HTR-8/SVneo (cell line): ENCODE measurements at places on chromosomes 3 and 15.

DNA sequence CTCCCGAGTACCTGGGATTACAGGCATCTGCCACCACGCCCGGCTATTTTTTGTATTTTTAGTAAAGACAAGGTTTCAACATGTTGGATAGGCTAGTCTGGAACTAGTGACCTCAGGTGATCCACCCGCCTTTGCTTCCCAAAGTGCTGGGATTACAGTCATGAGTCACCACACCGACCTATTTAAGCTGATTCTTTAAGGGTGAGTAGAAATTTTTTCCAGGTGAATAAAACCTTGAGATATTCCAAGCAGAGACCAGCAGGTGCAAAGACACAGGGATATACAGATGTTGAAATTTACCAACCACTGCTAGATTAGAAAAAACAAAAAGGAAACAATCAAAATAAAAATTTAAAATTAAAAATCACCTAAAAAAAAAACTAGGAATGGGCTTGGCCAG lies 74.4 kb upstream of the CHRNB4 start:
- no peak for DNase-seq

DNA sequence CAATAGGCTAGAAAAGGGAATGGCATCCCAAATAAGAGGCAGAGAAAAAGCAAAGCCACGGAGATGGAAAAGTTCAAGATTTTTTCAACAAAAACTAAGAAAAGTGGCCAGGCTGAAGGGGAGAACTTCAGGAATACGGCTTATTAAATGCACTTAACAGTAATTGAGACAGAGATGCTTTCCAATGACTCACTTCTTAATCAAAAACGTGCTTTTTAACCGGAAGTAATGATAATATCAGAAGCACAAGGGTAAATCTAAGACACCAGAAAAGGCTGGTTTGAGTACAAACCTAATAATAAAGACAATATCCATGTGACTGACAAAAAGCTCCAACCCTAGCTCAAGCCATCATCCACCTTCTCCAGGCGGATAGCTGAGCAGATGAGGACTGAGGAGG lies 24.8 kb upstream of the ACTC1 start:
- no peak for DNase-seq

DNA sequence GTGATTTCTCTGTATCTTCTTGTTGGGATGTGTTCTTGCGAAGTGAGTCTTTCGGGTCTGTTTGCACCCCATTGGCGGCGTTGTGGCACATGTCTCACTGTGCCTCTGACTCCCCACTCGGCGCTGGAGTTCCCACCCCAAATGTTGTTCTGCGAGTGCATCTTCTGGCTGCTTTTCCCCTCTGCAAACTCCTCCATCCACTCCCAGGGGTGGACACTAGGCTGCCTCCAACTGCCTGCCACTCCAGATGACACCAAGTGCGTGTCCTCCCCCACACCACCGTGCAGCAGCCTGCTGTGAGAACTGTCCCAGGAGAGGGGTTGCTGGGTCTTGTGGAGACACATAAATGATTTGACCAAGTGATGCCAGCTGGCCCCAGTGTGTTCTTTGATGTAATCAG lies 17.6 kb downstream of the EFCC1 start:
- no peak for DNase-seq

GRCh38 chr3:120659285-120659684 lies 22.8 kb downstream of the HGD start:
- no peak for DNase-seq

DNA sequence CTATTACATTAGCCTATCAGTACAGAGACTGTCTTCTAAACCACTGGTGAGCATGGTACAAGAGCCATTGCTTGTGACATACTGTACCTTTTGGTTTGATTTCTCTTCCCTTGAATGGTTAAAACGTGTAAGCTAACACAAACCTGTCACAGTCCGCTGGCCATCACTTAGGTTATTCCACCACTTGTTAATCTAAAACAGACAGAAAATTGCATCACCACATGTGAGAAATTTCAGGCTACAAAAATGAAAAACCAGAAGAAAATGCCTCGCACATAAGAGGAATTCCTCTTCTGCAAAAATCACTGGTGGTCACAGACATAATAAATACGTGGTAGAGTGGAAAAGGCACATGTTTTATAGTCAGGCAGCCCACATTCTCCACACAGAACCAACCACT lies 22.1 kb downstream of the PARL start:
- DNase-seq: no peak

- DNase-seq: no peak
Measured at GRCh38 chr3:19052874-19053273, 95.4 kb upstream of the KCNH8 start.

DNA sequence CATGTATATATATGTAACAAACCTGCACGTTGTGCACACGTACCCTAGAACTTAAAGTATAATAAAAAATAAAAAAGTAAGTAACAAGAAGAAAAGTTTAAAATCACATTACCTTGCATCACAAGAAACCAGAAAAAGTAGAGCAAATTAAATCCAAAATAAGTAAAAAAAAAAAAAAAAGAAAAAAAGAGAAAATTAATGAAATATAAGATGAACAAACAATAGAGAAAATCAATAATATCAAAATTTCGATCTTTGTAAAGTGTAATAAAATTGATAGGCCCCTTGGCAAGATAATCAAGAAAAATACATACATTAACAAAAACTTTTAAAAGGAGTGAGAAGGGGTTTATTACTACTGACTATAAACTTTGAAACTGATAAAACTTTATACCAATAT lies 7.4 kb upstream of the BHLHE40 start:
- no peak for DNase-seq

DNA sequence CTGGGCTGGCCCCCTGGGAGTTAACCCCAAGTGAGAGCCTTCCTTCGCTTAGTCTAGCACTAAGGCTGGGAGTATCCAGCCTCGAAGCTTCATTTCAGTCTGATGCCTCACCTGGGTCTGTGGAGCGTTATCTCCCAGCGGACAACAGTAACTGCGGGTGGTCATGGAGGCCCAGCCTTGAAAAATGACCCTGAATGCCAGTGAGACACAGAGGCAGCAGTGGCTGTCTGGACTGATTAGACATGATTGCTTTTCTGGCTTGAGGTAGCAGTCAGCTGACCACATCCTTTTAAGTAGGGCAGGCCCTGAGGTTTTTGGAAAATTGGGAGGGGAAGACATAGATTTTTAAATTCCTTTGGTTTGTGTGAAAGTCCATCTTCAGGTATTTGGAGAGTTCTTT lies 28.2 kb upstream of the TRIM59 start:
- DNase-seq: no peak

DNA sequence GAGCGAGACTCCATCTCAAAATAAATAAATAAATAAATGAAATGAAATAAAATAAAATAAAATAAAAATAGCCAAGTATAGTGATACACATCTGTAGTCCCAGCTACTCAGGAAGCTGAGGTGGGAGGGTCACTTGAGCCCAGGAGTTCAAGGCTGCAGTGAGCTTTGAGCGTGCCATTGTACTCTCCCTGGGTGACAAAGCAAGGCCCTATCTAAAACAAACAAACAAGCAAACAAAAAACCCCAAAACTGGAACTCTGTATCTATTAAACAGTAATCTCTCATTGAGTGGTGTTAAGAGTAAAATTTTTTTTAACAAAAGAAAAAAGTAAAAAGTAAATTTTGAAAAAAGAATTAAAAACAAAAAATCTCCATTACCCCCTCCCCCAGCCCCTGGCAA lies 20.8 kb downstream of the EPM2AIP1 start:
- no peak for DNase-seq

DNA sequence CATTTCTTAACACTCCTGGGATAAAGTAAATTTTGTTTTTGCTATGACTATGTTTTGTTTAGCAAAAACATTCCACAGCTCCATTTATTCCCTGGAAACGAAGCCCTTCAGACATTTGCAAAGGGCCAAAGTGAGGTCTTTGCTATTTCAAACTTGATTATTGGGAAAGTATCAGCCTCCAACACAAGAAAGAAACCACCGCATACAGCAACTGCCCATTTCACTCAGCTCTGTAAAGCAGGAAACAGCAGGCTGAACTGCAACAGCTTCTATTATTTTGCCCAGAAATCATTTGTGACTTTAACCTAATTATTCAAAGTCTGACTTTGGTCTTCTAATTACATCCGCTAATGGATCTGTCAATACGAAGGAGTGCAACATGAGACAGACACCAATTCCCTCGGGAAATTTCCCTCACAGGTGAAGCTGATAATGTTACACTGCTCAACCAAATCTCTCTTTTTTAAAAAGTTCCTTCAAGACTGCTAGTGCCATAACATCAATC lies 72.1 kb downstream of the RFTN1 start:
- no peak for DNase-seq

DNA sequence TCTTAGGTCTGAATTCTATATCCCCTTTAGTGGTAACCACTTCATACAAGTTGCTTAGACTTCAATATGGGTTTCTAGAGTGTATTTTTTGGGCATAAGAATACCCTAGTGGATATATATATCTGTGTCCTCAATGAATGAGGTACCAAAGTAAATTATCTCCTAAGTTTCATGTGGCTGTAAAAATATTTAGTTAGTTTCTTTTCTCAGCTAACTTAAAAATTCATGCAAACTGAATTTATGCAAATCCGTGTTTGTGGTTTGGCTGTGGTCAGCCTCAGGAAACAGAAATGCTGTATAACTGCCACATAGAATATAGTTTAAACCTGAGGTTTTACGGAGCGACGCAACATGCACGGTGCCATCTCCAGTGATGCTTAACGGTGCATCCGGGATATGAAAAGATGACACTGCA lies 80.3 kb downstream of the PEX5L start:
- DNase-seq: no peak

DNA sequence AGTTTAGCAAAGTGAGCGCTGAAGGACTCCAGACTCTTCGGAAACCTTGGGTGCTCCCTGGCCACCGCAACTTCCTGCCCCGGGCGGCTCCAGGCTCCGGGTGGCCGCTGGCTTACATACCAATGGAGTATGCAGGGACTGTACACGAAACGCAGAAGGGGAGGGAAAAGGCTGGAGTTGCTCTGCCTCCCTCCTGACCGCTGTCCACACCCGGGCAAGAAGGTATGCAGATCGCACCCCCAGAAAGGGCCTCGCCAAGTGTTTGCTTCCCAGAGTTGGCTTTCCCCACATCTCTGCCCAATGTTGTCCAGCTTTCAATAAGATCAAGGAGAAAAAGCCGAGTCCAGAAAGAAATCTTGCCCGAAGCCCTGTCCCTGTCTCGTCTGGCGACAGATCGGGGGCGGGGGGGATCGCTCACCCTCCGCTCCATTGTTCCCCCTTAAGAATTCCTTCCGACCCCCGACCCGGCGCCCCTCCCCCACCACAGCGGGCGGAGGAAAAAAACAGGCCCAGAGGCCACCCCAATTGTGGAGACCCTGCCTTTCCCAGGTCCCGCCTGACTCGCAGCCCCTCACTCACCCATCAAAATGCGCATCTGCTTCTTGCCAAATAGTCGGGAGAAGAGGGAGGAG lies 533 bp downstream of the ARF4 start:
- peak; percentile 64 for DNase-seq
